ENCODE measurements at places on chromosomes 13 and 19.

GRCh38 chr13:57824121-57824520 lies 192.6 kb downstream of the PCDH17 start:
- no peak for DNase-seq

- no peak for DNase-seq
These were observed 322 bp downstream of the ZNF558 start for GRCh38 chr19:8831832-8832131.

- peak; percentile 62 for DNase-seq
These were observed 4.0 kb downstream of the EMP3 start for GRCh38 chr19:48329167-48329891.

DNA sequence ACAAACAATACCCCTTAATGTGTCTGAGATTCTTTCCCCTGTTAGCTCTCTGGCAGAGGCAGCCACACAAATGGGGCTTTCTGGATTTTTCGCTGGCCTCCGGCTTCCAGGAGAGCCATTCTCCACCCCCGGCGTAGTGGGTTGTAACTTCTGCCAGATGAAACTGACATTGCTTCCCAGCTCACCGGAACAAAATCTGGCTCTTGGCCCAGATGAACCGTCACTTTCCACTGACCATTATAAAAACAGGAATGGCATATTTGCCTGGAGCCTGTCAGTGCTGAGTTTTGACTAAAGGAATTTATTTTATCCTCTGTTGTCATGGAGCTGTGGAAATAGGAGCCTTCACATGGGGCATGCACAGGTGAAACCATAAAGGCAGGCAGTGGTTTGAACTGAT lies 120.6 kb upstream of the GPR12 start:
- no peak for DNase-seq

GRCh38 chr19:45074744-45075300 lies 1.5 kb downstream of the ZNF296 start:
- DNase-seq, result no peak

GRCh38 chr13:29865934-29866333 lies 15.5 kb upstream of the UBL3 start:
- no peak for DNase-seq

DNA sequence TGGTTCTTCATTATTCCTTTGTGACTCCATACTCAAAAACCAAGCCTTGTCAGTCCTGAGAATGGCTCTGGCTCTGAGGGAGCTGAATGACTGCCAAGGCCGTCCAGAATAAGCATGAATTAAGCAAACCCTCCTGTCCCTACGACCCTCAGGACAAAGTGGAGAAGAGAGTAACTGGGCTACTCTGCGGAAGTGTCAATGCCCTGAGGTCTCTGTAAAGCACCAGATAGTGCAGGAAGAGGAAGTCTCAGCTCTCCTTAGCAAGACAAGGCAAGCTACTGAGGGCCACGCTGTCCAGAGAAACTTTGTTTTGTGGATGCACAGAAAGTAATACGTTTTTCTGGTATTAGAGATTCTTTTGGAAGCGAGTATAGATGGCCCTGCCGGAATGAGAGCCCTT lies 94.1 kb downstream of the RNASEH2B start:
- no peak for DNase-seq

Data from B cell (primary cell).